ENCODE measurements at places on chromosomes 16 and 17.

- no peak for DNase-seq
Observed at GRCh38 chr16:89332902-89333245, 115.4 kb downstream of the ZNF778 start.

DNA sequence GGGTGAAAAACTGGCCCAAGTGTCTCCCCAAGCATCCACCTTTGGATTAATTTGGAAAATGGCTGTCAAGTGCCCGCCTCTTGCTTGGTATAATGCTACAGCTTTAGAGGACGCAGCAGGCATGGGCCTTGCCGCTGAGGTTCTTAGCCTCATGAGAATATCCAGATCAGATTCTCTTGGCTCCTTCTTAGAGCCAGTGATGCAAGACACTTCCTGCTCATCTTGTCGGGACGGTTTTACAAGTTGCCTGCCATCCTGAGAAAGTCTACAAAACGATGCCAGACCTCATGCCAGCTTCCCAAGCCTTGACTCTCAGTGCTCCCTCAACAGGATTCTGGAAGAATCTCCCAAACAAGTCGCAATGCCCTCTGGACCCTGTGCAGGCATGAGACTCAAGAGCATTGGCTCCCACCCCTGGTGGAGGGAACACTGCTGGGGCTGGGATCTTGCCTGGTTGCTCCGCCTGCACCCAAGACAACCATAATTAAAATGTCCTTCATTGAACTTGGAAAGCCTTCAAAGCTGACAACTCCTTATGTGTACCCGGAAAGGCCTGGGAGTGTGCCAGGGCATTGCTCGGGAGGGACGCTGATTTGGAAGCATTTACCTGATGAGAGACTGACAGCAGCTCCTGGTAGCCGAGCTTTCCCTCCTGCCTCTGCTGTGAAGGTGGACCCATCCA lies 25.8 kb upstream of the STH start:
- DNase-seq: no peak

GRCh38 chr16:17072104-17072503 lies 398.7 kb downstream of the XYLT1 start:
- DNase-seq: no peak

DNA sequence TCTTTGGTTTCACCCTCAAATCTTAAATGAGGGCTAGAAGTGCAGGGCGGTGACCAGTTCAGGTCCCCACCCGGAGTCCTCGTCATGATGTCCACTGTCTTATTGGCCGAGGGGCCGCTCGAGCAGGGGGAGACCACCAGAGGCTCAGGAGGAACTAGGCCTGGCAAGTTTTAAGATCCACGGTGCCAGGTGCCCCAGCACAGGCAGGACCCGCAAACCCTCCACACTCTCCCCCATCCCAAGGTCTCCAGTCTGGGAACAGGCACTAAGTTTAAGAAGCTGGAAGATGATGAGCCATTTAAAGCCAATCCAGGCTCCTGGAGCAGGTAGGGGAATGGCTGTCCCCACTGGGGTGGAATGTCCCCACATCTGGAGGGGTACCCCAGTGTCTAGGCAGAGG lies 4.1 kb downstream of the DLX3 start:
- DNase-seq: no peak

DNA sequence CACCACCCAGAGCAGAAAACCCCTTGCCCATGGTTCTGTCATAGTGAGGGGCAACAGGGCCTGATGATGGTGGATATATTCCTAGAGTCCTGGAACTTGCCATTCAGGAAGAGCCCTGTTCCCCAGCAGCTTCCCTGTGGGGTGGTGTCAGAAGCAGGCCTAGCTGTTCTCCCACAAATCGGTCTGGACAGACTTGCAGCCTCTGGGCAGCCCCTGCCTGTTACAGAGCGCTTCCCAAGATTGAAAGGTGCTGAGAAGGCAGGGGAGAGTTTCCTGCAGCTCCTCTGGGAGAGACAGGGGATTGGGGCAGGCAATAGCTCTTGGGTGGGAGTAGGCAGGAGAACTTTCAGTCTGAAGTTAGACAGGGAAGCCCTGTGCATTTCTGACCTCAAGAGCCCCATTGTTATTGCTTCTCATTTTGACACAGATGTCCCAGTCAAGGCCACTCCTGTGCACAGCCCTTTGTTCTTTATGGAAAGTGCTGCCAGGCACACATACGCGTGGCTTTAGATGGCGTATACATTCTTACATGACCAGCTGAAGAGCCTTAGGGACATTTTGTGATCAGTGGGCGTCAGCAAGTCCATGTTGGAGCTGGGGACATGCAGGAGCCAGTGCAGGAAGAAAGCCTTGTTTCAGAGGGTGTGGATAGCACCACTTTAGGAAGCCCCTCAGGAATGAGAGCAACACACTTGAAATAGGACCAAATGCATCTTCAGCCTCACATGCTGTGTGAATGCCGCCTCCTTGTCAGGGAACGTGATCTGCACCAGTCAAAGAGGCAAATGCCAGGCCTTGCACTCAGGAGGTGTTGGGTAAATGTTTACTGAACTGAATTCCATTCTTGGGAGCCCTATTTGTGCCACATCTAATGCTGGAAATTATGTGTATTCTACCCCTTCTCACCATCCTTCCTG lies 67.5 kb downstream of the GNAO1 start:
- peak; percentile 79 for DNase-seq

DNA sequence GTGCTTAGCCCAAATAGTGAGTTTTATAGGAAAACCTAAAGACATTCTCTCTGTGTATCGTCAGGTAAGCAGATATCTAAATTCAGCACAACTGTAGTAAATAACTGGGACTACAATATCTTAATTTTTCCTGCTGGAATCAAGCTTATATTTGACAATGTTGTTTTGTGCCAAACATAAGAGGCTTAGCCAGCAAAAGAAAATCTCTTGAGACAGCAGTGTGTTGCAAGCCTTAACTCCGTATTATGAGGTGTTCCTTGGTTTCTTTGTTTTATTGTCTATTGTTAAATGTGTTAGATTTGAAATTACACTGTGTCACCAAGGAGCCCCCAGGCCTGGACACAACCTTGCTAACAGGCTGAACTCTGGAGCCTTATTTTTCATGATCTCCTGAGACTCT lies 1570.6 kb upstream of the GOT2 start:
- DNase-seq: no peak

DNA sequence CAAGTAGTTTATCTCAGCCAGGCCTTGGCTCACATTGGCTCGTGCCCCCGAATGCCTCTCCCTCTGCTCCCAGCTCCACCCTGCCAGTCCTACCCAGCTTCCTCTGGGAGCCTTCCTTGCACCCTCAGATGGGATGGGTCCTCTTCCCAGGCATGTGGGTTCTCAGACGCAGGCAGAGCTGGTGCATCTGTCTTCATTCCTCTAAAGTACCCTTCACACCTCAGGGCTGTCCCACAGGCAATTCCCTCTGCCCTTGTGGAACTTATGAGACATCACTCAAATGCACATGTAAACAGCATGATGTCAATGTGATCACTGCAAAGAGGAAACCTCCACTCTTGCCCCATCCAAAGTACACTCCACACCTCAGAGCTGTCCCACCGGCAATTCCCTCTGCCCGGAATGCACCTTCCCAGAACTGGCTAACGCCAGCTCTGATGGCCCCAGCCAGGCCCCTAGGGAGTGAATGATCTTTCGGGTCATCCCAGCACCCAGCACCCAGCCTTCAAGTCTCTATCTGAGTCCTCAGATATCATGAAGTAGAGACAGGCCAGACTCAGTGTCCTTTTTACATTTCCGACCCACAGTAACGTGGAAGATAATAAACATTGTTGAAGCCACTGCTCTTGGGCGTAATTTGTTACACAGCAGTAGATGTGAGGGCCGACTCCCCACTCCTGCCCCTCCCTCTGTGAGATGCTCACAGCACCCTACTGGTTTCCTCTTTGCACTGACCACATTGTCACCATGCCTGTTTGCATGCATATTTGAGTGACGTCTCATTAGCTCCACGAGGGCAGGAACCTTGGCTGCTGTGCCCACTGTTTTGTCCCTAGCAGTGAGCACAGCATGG lies 85.4 kb downstream of the N4BP1 start:
- no peak for DNase-seq

GRCh38 chr17:28937044-28937729 lies 14.1 kb downstream of the PHF12 start:
- peak; percentile 86 for DNase-seq

DNA sequence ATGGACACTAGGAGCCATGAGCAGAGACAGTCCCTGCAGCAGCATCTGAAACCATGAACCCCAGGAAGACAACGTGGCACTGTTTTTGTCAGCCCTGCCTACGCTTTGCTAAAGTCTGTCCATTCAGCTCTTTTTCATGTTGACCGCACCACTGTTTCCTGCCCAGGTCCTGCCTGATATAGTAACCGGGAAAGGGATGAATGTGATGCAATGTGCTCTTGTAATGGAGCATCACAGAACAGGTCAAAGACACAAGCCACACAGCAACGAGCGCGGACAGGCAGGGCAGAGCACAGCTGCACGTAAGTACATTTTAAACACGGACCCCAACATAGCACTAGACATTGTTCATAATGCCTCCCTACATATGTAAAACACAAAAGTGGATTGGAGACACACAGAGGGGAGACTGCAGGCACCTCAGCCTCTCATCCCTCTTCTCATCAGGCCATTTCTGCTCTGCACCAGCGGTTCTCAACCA lies 16.9 kb upstream of the TNFRSF13B start:
- DNase-seq: no peak

DNA sequence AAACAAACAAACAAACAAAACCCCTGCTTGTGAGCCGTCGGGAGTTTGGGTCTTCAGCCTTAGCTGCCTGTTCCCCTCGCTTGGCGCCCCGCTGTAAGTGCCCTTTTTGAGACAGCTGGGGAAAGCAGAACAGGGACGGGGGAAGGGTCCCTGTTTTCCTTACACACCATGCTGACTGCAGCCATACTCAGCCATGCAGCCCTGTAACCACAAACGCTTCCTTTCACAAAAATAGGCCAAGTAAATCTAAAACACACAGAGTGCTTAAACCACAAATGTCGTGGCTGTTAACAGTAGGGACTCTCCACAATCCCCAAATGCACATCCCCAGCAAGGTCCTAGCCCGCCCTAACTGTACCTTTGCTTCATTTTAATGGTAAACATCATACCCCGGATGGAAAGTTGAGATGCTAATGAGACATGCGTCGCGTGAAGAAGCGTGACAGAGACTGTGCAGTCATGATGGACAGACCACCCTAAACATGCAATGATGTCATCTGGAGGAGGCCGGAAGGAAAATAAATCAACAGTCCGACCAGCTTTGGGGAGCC lies 129.9 kb downstream of the MGAT5B start:
- DNase-seq: no peak

DNA sequence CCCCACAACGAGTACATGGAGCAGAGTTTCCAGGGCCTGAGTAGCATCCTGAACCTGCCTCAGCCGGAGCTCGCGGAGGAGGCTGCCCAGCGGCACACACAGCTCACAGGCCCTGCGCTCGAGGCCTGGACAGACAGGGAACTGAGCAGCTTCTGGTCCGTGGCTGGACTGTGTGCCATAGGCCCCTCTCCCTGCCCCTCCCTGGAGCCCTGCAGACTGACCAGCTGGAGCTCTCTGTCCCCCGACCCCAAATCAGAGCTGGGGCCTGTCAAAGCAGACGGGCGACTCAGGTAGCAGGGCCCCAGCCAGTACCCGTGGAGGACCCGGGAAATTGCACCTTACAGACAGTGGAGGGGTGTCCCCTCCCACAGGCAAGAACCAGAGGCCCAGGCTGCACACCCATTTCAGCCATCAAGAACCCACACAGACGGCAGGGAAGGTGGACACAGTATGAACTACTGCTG lies 13.0 kb downstream of the MRPL27 start:
- no peak for DNase-seq

DNA sequence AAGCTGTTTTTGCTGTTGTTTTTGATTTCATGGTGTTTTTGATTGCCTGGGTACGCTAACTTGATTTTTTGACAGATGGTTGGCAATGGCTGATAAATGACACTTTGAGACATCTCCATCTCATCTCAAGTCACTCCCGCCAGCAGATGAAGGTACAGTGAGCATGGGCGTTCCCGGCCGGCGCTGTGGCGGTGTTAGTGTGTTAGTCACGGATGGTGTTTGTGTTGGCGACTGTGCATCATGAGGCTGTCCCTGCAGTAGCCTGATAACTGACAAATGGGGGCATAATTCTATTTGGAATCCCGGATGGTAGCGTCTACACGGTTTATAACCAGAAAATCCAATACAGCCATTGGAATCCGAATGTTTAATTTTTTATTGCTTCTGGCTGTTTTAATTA lies 81.6 kb upstream of the ZNF750 start:
- no peak for DNase-seq

DNA sequence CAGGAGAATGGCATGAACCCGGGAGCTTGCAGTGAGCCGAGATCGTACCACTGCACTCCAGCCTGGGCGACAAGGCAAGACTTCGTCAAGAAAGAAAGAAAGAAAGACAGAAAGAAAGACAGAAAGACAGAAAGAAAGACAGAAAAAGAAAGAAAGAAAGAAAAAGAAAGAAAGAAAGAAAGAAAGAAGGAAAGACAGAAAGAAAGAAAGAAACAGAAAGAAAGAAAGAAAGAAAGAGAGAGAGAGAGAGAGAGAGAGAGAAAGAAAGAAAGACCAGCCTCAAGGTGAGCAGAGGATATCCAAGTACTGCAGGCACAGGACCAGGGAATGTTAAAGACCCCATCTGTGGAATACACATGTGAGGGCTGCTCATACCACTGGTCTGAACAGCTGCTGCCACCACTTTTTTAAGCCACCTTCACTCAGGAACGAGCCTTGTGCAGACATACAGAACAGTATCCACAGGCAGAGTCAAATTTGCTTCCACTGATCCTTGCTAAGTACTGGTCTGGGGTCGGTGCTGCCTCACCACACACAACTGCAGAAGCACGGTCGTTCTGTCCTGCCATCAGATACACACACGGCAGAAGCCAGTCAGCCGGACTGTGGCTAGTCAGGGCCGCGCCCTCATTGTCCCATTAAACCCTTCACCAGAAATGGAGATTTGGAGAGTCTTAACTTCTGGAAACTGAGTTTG lies 7.7 kb downstream of the RAB5C start:
- DNase-seq: no peak

DNA sequence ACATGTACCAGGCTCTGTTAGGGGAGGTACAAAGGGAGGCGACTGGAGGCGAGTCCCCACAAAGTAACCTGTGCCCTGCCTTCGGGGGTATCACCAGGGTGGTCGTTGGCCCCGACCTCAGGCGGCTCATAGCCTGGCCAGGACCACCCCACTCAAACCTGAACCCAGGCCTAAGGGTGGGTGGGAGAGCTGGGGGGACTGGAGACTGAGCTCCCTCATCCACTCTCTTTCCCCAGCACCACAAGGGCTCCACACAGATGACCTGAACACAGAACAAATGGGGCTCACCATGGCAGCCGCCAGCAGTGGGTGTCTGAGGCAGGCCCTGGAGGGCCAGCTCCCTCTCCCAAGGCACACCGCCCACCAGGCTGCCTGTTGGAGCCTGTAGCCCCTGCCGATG lies 120.6 kb upstream of the TNRC6C start:
- DNase-seq: no peak
